Activated CD4-positive, alpha-beta T cell treated with anti-CD3 and anti-CD28 coated beads, Interleukin-2, amount 50 U/mL, for 1 hour (primary cell): ENCODE measurements at places on chromosomes 5 and 9.

- DNase-seq = no peak
Observed at GRCh38 chr5:43981556-43981955, 378.6 kb downstream of the NNT start.

DNA sequence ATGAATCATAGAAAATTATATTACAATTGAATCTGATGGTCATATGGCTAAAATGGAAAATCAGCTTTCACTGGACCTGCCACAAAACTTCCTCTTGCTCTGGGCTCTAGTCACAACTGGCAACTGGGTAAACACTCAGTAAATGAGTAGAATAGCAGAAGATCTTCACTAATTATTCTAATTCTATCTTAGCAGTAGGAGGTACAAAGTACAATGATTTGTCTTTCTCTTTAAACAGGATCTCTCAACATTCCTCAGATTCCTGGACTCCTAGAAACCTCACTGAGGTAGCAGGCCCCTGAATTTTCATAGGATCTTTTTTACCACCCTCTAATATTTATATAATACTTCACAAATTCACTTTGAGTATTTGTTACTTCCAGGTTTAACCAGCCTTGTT is 239.9 kb upstream of the SMARCA2 start:
- no peak for DNase-seq

DNA sequence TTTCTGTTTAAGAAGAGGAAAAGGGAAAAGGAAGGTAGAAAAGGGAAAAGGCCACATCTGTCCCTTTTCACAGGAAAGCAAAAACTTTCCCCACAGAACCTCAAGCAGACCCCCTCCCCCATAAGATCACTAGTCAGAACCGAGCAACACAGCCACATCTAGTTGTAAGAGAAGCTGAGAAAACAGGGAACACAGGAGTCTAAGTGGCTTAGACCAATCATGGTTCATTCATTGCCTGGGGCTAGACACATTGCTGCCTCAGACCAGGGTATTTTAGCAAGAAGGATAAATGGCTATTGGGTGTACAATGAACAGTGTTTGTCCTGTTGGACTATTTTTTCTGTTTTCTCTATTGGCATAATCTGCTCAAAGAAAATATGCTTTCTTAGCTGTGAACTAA is 98.0 kb downstream of the ARL15 start:
- DNase-seq = no peak

DNA sequence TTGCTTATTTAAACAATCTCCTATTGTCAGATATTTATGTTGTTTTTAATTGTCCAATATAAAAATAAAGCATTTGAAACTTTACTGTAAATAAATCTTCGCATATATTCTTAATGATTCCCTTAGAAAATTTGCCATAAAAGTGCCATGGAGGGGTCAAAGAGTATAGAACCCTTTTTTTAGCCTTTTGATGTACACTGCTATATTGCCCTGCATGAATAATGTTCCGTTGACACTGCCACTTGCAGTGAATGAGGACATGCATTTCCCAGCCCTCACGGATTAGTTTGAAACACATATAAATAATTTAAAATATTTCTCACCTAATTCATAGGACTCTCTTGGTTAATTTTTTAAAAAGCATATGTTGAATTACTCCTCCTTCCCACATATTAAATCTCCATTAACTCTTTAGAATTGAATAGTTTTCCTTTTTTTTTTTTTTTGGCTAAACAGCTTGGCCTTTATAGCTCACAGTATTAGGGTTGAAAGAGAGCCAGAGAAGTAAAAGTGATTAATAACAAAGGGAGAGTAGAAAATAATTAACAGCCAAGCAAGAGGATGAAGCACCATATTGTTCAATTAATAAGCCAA is 129.8 kb upstream of the SGCD start:
- no peak for DNase-seq

DNA sequence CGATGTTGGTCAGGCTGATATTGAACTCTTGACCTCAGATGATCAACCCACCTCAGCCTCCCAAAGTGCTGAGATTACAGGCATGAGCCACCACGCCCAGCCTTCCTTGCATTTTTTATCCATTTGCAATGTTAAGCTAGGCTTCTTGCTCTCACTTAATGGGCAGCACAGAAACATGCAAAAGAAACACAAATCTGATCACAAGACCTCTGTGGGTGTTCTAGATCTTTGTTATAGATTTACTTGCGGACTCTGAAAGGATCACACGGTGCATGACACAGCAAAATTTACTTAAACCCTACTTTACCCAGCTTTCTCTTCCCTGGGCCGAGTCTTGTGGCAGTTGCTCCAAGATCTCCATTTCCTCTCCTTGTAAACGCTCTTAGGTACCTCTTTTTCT is 71.3 kb downstream of the PSAT1 start:
- DNase-seq = no peak

DNA sequence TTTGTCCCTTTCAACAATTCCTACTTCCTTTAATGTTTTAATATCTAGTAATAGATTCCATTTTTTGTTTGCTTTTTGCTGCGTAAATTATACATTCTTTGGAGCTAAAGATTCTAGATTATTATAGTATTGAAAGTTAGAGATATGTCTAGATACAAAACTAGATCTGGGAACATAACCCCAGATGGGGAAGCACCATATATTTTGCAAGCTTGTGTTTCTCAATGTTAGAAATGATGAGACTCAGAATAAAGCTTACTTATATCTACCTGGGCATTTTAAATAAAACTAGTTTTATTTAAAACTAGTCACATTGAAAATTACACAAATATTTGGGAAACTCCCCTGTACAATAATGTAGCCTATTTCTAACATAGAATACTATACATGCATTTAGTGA is 32.2 kb downstream of the TRIO start:
- no peak for DNase-seq

GRCh38 chr5:35151146-35151920 is 79.0 kb downstream of the PRLR start:
- no peak for DNase-seq
